ENCODE measurements at places on chromosomes 16 and 17.
A peak's percentile ranks its signal among the peaks of the same experiment; 100 is the strongest.

GRCh38 chr17:62975206-62975605 is 9.2 kb downstream of the TANC2 start:
- no peak overlapping the region for H3K27ac ChIP-seq
- no peaks in the 10 kb centered on the region for H3K36me3 ChIP-seq
- peaks cover 5% of the 10 kb centered on the region for H3K4me1 ChIP-seq
- no peaks in the 10 kb centered on the region for H3K27me3 ChIP-seq
- no peak for DNase-seq

- H3K36me3 ChIP-seq: no peaks in the 10 kb centered on the region
- H3K4me3 ChIP-seq: peak overlapping the region; percentile 45
- peaks cover 7% of the 10 kb centered on the region for H3K27me3 ChIP-seq
- no peak for DNase-seq
- no peak overlapping the region for H3K27ac ChIP-seq
These were observed 3.0 kb downstream of the CDH11 start for GRCh38 chr16:65118871-65119270.

DNA sequence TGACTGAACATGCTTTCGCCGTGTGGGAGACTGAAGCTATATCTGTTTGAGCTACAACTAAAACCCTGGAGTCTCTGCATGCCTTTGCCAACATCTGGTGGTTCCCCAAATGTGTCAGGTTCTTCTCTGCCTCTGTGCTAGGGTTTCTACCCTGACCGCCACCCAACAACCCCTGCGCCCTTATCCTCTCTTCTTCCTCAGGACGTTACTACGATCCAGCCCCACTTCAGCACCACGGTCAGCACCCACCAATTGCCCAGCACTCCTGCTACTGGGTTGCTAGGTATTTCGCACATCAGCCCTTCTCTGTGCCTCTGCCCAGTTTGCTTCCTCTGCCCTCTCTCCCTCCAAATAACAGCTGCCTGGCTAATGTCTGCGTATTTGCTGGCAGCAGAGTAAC is 106.3 kb upstream of the HSBP1 start:
- no peaks in the 10 kb centered on the region for H3K27me3 ChIP-seq
- no peak overlapping the region for H3K4me3 ChIP-seq
- H3K27ac ChIP-seq: no peak overlapping the region

GRCh38 chr16:85502357-85502756 is 110.8 kb upstream of the GSE1 start:
- H3K4me3 ChIP-seq: no peak overlapping the region
- H3K36me3 ChIP-seq: no peaks in the 10 kb centered on the region
- H3K4me1 ChIP-seq: no peaks in the 10 kb centered on the region
- no peak overlapping the region for H3K27ac ChIP-seq

DNA sequence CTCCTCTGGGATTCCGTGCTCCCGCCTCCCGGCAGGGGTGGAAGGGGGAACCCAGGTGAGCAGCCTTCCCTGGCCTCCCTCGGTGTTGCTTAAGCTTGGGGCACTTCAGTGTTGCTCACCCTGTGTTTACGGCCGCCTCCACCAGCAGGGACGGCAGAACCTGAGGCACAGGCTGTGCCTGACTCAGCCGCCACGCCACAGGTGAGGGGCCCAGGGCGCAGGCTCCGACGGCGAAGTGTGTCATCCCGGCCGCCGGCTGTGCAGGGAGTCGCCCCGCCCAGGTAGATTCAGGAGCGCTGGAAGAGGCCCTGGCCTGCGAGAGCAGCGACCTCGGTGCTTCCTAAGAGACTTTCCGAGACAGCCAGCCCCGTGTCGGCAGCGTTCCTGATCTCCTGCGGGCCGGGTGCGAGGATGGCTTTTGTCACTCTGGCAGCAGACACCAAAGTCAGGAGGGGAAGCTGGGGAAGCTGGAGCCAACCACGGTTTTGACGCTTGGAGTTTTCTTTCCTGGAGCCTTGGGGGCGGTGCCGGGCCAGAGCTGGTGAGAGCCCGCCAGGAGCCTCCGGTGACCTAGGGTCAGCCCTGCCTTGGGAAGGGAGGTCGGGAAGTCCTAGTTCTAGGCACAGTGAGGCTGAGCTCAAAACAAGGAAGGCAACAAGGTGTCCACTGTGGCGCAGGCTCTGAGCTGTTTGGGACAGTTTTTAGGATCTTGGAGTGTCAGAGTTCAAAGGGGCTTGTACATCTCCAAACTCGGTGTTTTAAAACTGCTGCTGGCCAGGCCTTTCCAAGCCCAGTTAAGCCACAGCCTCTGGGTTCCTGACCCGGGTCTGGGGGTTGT is 2.1 kb downstream of the GSE1 start:
- H3K27me3 ChIP-seq: no peaks in the 10 kb centered on the region
- H3K27ac ChIP-seq: peak overlapping the region; percentile 89
- H3K36me3 ChIP-seq: peaks cover under 1% of the 10 kb centered on the region
- H3K4me1 ChIP-seq: peaks cover 91% of the 10 kb centered on the region
- peak overlapping the region; percentile 63 for H3K4me3 ChIP-seq

DNA sequence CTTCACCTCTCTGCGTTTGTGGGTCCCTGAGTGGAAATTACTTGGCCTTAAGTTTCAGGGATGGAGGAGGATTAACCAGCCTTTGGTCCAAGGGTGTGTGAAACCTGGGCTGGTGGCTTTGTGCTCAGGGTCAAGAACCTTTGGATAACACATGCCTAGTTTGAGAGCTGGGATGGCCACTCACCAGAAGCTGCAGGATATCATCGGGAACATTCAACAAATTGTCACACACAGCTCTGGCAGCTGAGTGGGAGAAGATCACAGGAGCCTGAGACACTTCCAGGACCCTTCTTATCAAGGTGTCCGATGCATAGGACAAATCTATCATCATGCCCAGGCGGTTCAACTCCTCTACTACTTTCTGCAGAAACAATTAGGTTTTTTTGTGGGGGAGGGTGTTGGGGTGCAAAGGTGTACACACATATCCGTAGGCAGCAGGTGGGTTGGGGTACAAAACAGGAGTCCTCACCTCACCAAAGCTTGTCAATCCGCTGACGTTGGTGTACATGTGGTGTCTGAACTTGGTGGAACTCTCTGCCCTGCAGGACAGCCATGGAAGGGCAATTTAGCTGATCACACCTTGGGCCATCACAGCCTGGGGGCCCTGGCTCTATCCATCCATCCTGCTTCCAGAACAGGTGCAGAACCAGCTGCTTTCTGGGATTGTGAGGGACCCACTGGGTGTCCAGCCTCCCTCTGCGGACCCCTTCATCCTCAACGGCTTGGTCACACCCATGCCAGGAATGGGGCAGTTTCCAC is 2.7 kb downstream of the DPEP3 start:
- no peaks in the 10 kb centered on the region for H3K36me3 ChIP-seq
- H3K27ac ChIP-seq: no peak overlapping the region
- H3K27me3 ChIP-seq: peaks cover 10% of the 10 kb centered on the region
- H3K4me1 ChIP-seq: no peaks in the 10 kb centered on the region
- H3K4me3 ChIP-seq: no peak overlapping the region

- no peak overlapping the region for H3K27ac ChIP-seq
- peaks cover 57% of the 10 kb centered on the region for H3K27me3 ChIP-seq
- H3K4me1 ChIP-seq: no peaks in the 10 kb centered on the region
These were observed 259.1 kb downstream of the C16orf95 start for GRCh38 chr16:87057951-87058560.

DNA sequence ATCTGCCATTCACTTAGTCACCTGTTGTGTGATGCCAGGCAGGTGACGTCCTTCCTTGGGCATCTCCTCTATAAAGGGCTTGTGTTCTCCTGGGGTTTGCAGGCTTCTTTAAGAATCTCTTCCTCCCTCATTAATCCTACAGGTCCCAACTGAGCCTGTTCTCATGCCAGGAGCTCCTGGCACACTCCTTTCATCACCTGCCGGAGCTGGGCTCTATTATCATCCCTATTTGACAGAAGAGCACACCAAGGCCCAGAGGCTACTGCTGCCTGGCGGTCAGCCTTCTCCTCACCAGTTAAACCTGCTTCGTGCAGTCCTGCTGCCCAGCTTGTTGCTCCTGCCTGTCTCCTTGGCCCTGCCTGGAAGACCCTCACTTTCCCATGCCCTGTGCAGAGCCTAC is 51.2 kb downstream of the RAI1 start:
- H3K27ac ChIP-seq: no peak overlapping the region
- no peak overlapping the region for H3K4me3 ChIP-seq
- DNase-seq: no peak
- no peaks in the 10 kb centered on the region for H3K27me3 ChIP-seq
- peaks cover 43% of the 10 kb centered on the region for H3K4me1 ChIP-seq

Measured in left lung (tissue), 14 donors.